OCI-M1 (cell line): ENCODE measurements at places on chromosomes 1 and 21.

- DNase-seq = no peak
Observed at GRCh38 chr1:87958716-87959115, 630.0 kb downstream of the LMO4 start.

DNA sequence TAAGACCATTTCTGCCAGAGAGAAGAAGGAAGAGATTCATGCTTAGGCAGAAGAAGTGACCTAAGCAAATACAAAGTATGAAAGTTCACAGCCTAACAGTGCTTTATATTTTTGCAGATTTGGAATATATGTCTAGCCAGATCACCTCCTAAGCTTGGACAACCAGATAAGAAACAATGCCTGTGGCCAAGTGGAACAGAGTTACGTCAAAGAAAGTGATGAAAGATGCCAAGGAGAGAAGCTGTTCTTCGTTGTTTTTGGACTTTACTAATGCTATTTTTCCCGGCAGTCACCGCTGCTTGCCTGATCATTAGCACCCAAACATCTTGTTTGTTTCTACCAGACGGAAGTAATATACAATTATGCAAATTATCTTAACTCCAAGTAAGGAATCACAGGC, 489.2 kb upstream of the C1orf87 start:
- no peak for DNase-seq

- DNase-seq = no peak
Observed at GRCh38 chr1:181181792-181182585, 93.5 kb downstream of the IER5 start.

- DNase-seq = no peak
Observed at GRCh38 chr1:64933296-64934070, 32.9 kb downstream of the JAK1 start.

DNA sequence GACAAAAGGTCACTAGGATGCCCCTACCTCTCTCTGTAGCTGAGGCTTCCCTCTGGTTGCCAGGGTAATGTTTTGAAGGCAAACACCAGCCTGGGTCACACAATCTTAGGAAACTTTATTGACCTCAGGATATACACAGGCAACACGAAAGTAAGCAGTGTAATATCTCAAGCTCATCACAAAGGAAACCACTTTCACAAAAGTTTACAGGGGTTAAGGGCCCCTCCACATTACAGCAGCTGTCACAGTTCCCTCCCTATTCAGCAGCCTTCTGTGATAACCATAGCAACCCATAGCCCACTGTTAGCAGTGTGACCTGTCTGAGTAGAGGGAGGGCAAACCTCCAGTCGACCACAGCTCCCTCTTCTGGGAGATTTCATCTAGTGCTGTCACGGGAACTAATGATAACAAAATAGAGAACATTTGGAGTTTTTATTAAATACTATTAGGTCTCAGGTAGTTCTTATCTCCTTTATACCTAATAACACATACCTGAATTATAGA, 149.8 kb downstream of the PTPRC start:
- peak; percentile 54 for DNase-seq

- DNase-seq = no peak
Observed at GRCh38 chr21:42739061-42739931, 85.9 kb downstream of the PDE9A start.
